ENCODE measurements at places on chromosomes 1 and 21.
A peak's percentile ranks its signal among the peaks of the same experiment; 100 is the strongest.

GRCh38 chr1:174989536-174990220, 10.1 kb upstream of the CACYBP start:
- DNase-seq: no peak

GRCh38 chr1:9279172-9279840, 13.4 kb upstream of the SPSB1 start:
- no peak for DNase-seq

GRCh38 chr1:76463849-76464248, 389.3 kb downstream of the ST6GALNAC3 start:
- no peak for DNase-seq

DNA sequence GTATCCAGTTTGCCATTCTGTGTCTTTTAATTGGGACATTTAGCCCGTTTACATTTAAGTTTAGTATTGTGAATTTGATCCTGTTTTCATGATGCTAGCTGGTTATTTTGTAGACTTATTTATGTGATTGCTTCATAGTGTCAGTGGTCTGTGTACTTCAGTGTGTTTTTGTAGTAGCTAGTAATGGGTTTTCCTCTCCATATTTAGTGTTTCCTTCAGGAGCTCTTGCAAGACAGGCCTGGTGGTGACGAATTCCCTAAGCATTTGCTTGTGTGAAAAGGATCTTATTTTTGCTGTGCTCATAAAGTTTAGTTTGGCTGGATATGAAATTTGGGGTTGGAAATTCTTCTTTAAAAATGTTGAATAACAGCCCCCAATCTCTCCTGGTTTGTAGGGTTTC, 69.2 kb upstream of the PDC start:
- no peak for DNase-seq

DNA sequence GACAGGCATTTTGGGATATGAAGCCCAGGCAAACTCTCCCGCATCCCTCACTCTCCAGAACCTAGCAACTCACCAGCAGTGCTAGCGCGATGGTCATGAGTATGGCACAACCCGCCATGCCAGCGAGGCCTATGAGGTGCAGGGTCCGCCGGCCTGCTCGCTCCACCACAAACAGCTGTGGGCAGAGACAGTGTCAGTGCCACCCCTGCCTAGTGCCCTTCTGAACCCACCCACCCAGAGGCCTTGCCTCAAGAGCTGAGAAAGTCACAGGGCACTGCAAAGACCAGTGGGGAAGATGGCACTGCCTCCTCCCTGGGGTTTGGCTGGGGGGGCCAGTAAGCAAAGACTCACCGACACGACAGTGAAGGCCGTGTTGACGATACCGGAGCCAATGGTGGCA, 29.8 kb downstream of the SLC2A1 start:
- DNase-seq: no peak

GRCh38 chr1:225678545-225678944, 25.6 kb upstream of the ENAH start:
- DNase-seq: no peak

GRCh38 chr1:182624577-182624976, 20.4 kb upstream of the RGS16 start:
- DNase-seq: no peak

- DNase-seq: no peak
Measured at GRCh38 chr1:14844356-14844755, 245.9 kb downstream of the KAZN start.

DNA sequence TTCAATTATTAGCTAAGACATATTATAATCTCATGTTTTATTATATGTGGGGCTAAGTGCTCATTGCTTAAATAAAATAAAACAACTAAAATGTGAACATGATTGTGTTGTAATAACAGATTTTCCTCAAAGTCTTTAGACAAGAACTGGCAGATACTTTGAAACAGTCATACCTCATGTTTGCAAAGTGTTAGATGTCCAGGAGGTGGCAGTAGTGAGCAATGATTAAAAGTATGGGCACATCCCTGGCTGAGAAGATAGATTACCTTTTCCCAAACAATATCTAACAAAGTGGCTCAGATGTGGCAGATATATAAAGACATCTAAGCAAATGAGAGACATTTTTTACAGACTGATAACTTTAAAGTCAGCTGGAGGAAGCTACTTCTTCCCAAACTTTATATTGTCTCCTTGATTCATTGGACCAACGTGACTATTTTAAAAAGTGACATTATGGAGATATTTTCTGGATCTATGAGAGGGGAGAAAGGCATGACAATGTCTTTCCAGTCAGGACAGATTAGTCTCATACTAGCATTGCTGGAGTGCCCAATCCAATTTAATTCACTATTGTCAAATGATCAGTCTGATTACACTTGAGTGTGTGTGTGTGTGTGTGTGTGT, 269.8 kb downstream of the S1PR1 start:
- DNase-seq: peak; percentile 22

GRCh38 chr1:241658081-241658793, 6.2 kb downstream of the WDR64 start:
- no peak for DNase-seq

DNA sequence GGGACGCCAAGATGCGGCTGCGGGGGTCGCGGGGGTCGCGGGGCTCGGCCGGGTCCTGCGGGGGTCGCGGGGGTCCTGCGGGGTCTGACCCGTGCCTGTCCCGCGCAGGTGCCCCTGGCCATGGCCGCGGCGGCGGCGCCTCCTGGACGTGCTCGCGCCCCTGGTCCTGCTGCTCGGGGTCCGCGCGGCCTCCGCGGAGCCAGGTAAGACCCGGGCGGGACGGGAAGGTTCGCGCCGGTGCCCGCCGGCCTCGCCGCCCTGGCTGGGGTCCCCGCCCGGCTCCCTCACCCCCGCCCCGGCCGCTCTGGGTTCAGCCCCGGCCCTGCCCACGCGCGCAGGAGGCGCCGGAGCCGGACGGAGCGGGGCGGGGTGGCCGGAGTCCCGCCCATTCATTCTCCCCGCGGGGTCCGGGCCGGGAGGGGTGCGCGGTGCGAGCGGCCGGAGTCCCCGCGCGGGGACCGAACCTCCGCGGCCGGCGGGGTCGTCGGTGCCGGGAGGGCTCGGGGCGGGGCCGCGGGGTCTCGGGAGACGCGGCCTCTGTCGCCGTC, 380 bp downstream of the COL18A1 start:
- no peak for DNase-seq

DNA sequence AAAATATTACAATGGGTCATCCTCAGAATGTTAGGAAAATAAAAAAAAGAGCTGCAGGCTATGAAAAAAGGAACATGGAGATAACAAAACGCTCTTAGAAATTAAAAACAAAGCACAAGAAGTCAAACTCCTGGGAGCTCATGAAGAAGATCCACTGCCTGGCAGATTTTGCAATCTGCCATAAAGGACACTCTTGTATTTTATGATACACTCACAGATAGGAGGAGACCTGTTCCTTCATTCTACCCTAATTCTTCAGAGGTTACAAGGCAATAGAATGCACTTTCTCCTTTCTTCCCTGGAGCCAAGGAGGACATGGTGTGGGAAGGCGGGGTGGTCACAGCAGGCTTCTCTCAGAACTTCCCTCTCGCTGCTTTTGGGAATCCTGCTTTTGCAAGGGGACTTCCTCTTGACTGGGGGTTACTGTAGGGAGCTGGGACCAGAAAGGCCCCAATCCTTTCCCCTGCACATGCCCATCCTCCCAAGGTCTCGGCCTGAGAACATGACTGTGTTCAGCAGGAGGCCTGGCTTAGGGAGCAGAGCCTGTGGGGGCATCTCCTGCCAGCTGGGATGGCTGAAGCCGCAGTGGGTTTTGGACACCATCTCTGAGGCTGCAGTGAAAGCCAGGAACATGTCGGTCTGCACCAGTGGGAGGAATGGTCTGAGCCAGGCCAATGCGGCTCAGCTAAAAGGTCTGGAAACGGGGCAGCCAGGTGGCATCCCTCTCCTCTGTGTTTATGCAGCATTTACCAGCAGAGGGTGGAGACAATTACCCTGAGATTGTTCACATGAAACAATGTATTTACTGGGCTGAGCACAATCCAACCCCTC, 44.8 kb downstream of the GPR161 start:
- DNase-seq: no peak

GRCh38 chr1:223802602-223803001, 43.1 kb downstream of the TP53BP2 start:
- no peak for DNase-seq

GRCh38 chr1:204438628-204439027, 27.0 kb upstream of the PPP1R15B start:
- DNase-seq: no peak

GRCh38 chr1:173253046-173253445, 45.9 kb upstream of the TNFSF4 start:
- DNase-seq: no peak

DNA sequence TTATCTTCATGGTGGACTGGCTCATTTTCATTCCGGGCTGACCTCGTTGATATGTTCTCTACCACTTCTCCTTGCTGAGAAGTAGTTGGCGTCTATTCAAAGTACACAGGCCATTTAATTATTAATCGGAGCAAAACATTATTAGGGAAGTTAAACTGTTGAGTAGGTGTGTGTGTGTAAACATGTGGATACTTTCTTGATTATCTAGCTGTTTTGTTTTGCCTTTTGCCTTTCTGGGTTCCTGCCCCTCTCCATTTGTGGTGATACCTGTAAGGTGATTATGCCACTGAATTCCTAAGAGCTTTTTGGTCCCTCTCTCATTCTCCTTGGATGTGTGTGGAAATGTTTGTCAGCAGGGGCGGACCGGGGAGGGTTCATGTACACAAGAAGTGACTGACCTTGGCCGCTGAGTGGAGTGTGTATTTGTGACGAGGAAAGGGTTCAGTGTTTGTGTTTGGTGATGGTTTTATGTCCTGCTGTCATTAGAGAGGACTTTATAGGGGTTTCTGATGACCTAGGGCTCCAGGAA, 56.6 kb upstream of the PPP2R5A start:
- no peak for DNase-seq

DNA sequence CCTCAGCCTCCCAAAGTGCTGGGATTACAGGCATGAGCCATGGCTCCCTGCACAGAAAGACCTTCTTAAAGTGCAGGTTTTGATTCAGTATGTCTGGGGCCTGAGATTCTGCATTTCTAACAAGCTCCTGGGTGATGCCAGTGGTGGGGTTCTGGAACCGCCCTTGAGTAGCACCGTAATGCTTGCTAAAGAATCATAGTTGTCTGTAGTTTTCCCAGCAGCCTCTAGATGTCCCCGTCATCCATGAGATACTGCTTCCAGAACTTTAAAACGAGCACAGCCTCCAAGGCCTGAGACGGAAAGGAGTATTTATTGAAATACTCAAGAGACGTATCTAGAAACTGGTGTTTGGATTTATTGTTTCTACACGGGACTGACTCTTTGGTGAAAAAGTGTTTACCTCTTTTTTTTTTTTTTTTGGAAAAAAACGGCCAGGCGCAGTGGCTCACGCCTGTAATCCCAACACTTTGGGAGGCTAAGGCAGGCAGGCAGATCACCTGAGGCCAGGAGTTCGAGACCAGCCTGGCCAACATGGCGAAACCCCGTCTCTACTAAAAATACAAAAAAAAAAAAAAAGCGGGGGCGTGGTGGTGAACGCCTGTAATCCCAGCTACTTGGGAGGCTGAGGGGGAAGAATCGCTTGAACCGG, 2.6 kb upstream of the TOR3A start:
- DNase-seq: peak; percentile 50

- DNase-seq: no peak
Measured at GRCh38 chr1:32540605-32541004, 1.4 kb downstream of the ZBTB8A start.

- no peak for DNase-seq
Measured at GRCh38 chr1:23278717-23279116, 61.4 kb upstream of the HTR1D start.

DNA sequence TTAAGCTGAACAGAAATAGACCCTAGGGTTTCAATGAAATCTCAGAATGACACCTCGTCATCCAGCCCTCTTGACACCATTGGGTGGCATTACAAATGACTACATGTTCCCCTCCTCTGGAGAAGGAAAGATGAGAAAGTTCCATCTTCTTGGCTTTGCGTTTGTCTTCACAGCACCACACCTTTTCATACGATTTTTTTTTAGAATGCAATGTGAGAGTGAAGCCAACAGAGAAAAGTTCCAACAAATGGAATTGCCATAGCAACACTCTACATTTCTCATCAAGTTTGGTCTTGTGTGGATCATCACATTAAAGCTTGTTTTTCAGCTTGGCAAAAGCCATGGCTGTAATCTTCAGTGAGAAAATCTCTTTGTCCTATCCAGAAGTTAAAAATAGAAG, 183.4 kb upstream of the SNX7 start:
- DNase-seq: no peak

DNA sequence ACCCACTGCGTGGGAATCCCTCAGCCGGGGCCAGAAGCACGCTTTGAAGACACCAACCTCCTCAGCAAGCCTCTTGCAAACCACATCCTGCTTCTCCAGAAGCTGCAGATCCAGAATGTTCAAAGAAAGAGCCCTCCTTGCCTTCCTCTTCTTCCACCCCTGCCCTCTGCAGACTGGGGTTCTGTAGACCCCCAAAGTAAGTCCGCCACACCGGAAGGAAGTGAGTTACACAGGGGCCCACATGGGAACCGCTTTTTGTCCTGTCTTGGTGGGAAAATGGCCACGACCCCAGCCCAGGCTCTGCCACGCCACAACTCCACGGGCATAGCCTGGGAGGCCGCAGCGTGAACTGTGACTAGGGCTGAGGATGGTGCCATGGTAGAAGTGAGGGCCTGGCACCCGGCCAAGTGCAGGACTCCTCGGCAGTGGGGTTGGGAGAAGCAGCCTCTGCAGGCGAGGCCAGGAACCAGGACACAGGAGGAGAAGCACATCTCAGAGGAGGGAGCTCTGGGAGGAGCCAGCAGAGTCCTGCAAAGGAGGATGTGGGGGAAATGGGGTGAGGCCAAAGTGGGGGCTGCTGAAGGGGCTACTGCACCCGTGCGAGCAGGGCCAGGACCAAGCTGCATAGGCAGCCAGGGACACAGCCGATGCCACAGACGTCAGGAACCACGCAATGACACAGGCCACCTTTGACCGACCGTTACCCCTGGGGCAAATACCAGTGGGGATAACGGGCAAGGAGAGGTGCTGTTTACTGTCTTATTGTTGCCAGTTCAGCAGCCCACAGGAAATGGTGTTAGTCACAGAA, 30.9 kb downstream of the PDE9A start:
- no peak for DNase-seq

DNA sequence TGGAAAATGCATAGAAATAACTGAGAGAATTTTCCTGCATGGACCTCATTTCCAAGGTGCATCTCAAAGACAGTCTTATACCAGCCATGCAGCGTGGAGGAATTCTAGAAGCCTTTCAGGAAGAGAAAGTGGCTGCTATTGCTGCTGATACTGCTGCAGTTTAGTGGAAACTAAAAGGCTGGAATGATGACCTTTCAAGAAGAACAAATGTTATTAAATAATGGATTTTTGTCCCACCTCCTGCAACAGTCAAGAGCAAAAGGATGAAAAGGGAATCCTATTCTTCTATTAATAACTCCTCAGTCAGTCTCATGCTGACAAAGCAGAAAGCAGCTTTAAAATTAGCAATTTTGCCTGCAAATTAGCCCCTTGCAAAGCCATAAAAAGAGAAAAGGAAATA, 68.2 kb upstream of the C1orf87 start:
- no peak for DNase-seq

DNA sequence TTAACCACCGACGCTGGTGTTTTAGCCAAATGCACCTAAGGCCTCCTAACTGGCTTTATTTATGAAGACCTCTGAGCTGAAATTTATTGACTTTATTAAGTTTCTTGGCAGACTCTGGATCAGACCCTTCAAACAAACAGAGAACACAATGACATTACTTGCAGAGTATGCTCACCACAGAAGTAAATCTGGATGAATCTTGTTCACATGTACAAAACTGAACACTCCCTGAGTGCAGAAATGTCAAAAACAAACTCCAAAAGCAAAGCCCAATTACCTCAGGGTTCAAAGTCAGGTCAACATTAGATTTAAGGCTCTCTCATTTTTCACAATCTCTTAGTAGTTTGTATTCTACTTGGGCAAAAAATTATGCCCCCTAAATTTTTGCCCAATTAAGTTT, 218.6 kb downstream of the SLC45A1 start:
- no peak for DNase-seq

Measured in glomerular endothelial cell (primary cell).